Prostate gland (tissue), 2 donors: ENCODE measurements at places on chromosomes 5 and 9.

DNA sequence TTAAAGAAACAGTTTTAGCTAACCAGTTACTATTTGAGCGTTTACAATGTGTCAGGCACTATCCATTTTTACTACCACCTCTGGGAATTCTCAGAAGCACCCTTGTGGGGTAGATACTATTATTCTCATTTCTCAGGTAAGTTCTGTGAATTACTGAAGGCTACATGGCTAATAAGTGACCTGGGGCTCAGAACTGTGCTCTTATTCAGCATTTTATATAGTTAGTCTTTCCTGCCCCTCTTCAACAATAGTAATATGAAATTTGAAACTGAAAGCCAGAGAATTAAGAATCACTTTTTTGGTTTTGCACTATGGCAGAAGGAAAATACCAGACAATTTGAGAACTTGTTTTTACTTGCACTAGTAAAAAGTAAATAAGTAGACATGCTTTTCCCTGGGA lies 11.8 kb downstream of the ELL2 start:
- no peaks in the 10 kb centered on the region for H3K36me3 ChIP-seq
- no peak overlapping the region for H3K27ac ChIP-seq
- no peaks in the 10 kb centered on the region for H3K4me1 ChIP-seq
- no peak for DNase-seq

DNA sequence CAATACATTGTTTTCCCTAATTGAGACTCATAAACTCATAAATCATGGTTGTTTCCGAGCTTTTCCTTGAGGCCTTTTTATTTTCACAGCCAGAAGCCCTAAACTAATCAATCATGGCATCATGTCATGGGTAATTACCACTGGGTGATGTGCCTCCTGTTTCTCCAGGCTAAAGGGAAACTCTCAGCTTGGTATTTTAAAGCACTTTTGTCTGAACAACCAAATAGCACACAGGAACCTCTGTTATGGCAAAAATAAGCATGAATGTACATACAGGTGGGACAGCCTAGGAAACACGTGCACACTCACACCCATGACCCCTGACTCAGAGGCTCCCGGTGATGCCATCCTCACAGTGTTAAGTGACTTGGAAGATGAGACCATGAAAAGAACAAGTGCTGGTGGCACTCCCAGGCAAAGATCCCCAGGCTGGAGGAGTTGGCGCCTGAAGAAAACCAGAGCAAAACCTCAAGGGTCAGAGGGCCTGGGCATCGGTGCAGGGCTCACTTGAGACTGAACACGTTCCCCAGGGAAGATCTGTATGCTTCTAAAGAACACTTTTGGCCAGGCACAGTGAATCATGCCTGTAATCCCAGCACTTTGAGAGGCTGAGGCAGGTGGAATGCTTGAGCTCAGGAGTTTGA lies 154.3 kb downstream of the ROR2 start:
- H3K4me3 ChIP-seq: no peak overlapping the region
- no peaks in the 10 kb centered on the region for H3K4me1 ChIP-seq
- DNase-seq: no peak
- no peaks in the 10 kb centered on the region for H3K36me3 ChIP-seq
- H3K27me3 ChIP-seq: no peaks in the 10 kb centered on the region

DNA sequence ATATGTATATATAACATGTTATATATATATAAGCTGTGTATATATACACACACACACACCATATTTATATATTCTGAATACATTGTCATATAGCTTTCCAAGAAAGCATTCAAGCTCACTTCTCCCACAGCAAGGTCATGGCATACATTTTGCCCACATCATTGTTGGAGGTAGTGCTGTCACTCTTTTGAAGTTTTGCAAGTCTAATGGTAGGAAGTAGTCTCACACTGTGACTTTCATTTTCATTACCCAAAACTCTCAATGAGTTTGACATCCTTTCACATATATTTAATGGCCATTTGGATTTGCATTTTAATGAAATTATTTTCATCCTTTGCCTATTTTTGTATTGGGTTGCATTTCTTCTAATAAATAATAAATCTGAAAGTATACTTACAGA lies 59.8 kb upstream of the COX7C start:
- no peaks in the 10 kb centered on the region for H3K36me3 ChIP-seq
- no peak overlapping the region for H3K4me3 ChIP-seq
- H3K4me1 ChIP-seq: no peaks in the 10 kb centered on the region
- H3K27ac ChIP-seq: no peak overlapping the region
- no peaks in the 10 kb centered on the region for H3K27me3 ChIP-seq

GRCh38 chr9:76032038-76032796 lies 141.7 kb downstream of the PCSK5 start:
- DNase-seq: no peak
- no peaks in the 10 kb centered on the region for H3K4me1 ChIP-seq
- no peak overlapping the region for H3K4me3 ChIP-seq
- H3K27me3 ChIP-seq: no peaks in the 10 kb centered on the region
- H3K36me3 ChIP-seq: no peaks in the 10 kb centered on the region
- no peak overlapping the region for H3K27ac ChIP-seq

GRCh38 chr9:79221084-79221483 lies 350.7 kb upstream of the TLE4 start:
- H3K36me3 ChIP-seq: no peaks in the 10 kb centered on the region
- no peak overlapping the region for H3K4me3 ChIP-seq
- no peaks in the 10 kb centered on the region for H3K4me1 ChIP-seq
- H3K27me3 ChIP-seq: no peaks in the 10 kb centered on the region
- no peak for DNase-seq

DNA sequence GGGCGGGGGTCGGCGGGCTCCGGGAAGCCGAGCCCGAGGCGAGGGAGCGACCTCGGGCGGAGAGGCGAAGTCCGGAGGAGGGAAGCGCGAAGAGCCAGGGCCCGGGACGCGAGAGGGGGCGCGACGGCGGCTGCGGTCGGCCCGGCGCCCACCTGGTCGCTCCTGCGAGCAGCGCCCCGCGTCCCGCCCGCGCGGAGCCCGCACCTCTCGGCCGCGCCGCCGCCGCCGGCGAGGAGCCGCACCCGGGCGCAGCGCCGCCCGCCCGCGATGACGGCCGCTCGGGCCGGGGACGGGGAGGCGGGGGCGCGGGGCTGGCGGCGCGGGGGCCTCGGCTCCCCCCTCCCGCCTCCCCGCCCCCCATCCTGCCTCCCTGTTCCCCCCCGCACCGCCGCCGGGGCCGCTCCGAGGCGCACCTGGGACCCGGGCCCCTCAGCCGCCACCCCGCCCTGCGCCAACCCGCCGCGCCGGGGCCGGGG lies 2.6 kb downstream of the NR5A1 start:
- peak overlapping the region; percentile 12 for H3K4me3 ChIP-seq
- peaks cover 25% of the 10 kb centered on the region for H3K27me3 ChIP-seq
- H3K4me1 ChIP-seq: no peaks in the 10 kb centered on the region
- no peak overlapping the region for H3K27ac ChIP-seq

DNA sequence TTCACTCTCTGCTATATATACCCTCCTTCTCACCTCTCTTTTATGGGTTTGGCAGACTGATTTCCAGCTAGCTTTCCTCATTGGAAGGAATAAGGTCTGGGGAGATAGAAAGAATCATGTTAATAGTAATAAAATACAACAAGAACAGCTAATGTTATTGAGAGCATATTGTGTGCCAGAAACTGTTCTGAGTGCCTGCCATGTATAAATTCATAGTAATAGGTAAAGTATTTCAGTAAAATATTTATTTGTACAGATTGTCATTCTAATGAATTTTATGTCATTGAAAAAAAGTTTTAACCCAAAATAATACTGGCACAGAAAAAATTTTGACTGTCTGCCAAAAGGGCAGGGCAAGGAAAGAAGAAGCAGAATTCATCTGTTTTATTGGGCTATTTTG lies 834.9 kb upstream of the ZNF608 start:
- H3K4me3 ChIP-seq: no peak overlapping the region
- H3K36me3 ChIP-seq: no peaks in the 10 kb centered on the region
- DNase-seq: no peak
- no peaks in the 10 kb centered on the region for H3K4me1 ChIP-seq

DNA sequence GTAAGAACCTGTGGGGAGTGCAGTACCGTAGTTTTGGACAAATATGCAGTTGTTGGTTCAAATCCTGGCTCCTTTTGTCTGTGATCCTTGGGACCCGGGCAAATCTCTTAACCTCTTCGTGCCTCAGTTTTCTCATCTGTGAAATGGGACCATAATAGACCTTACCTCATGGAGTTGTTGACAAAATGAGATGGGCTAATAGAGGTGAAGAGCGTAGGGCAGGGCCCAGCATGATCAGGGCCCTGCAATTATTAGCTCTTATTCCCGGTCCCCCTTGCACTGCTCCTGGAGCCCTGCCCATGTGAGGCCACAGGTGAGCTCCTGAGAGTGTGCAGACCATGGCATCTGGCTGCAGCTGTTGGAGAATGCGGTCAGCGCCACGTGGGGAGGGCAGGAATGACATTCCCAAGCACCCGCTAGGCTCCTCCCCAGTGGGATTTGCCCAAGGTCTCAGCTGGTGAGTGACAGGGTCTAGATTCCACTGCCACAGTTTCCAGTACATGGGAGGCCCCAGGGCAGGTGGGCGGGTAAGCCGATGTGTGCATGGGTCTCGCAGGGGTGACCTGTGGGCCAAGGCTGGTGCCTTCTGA lies 41.0 kb downstream of the NEK6 start:
- no peak overlapping the region for H3K27ac ChIP-seq
- H3K4me1 ChIP-seq: peaks cover 14% of the 10 kb centered on the region
- DNase-seq: no peak
- H3K36me3 ChIP-seq: no peaks in the 10 kb centered on the region
- H3K4me3 ChIP-seq: no peak overlapping the region
- H3K27me3 ChIP-seq: no peaks in the 10 kb centered on the region

DNA sequence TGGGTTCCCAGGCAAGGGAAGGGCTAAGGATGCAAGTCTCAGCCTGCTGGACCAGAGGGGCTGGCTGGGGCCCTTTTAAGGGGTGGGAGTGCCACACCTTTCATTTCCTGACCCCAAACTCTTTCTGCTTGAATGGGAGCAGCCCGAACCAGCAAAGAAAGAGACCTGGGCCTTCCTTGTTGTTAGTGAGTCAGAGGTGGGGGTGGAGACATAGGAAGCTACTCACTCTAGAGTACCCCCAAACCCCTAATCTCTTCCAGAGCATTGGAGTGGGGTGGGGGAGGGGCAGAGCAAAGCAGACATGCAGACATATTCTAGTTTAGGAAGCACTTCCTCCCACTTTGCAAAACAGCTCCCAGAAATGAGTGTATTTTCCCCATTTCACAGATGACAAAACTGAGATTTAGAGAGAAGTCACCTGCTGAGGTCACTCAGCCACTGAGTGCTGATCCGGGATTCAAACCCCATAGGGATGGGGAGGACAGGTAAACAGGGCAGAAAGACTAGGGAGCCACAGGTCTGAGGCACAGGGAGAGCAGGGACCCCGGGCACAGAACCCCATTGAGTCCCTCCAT lies 6.0 kb upstream of the AQP3 start:
- no peaks in the 10 kb centered on the region for H3K36me3 ChIP-seq
- no peaks in the 10 kb centered on the region for H3K4me1 ChIP-seq
- DNase-seq: no peak
- H3K4me3 ChIP-seq: no peak overlapping the region
- H3K27ac ChIP-seq: no peak overlapping the region
- H3K27me3 ChIP-seq: no peaks in the 10 kb centered on the region

DNA sequence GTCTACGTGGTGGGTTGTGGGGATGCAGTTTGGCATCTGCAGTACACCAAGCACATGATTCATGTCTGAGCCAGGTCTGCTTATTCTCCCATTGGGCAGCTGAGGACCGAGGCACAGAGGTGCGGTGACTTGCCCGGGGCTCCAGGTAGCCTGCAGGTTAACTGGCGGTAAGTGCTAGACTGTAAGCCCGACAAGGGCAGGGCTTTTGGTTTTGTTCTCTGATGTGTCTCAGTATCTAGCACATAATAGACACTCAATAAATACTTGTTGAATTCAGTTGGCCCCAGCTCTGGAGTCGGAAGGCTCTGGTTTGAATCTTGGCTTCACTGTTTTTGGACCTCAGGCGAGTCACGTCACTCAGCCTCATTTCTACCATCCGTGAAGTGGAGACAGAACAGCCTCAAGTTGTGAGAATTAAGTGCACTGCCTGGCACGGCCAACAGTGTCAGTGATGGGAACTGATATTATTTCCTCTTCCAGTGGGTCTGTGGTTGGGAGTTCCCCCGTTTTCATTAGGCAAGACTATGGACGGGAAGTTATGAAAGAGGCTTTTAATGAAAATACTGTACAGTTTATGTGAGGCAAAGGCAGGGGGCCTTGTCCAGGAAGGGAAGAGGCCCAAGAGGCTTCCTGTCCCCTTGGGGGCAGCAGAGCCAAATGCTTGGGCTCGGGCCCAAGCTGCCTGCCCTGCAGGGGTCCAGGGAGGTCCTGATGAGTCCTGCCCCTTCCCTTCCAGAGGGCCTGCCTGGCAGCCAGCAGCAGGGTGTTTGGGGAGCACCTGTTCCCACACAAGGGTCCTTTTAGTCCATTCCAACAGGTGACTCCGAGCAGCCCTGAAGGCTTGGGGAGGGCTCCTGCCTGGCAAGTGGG lies 3.3 kb downstream of the PRELID1 start:
- H3K27me3 ChIP-seq: no peaks in the 10 kb centered on the region
- H3K27ac ChIP-seq: no peak overlapping the region
- H3K4me3 ChIP-seq: no peak overlapping the region

- H3K27me3 ChIP-seq: no peaks in the 10 kb centered on the region
- H3K36me3 ChIP-seq: no peaks in the 10 kb centered on the region
- H3K27ac ChIP-seq: no peak overlapping the region
- no peak for DNase-seq
These were observed 110.9 kb upstream of the ADAMTSL1 start for GRCh38 chr9:18362901-18363685.

DNA sequence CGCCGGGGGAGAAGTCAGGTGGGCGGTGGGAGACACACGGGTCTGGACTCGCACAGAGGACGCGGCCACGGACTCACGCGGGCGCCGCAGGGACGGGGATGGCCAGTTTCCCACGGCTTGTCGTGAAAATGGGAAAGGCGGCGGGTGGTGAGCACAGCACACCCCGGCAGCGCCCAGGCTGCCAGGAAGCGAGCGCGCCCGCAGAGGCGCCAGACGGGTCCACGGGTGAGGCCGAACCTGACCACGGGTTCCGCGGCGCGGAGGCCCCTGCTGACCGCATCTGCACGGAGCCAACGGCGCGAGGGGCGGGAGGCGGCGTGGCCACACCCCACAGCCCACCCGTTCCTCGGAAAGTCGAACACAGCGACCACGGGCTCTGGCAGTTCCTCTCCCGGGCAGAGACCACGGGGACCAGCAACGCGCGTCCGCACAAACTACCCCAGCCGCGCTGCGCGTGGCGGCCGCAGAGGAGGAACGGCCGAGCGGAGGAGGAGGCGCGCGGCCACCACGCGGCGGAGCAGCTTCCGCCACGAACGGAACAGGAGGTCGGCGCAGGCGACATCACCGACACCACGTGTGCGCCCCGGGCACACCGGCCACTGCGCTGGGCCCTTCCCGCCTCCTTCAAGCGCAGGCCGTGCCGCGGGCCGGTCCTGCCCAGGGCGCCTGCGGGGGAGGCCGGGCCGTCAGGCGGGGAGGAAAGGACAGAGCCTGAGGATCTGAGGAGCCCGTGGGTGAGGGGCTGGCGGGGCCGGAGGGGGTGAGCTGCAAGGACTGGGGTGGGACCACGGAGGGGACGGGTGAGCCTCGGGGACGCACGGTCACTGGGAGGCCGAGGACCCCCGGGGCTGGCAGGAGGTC lies 5.6 kb downstream of the EXD3 start:
- no peak overlapping the region for H3K27ac ChIP-seq
- H3K4me3 ChIP-seq: peak overlapping the region; percentile 1
- H3K4me1 ChIP-seq: no peaks in the 10 kb centered on the region
- no peaks in the 10 kb centered on the region for H3K27me3 ChIP-seq
- H3K36me3 ChIP-seq: no peaks in the 10 kb centered on the region
